ENCODE measurements at places on chromosomes 7 and 10. TPM values are rescaled to one million over a fixed set of nuclear protein-coding genes. Genes with fewer than 3 reads are reported as not detected.

BTRC gene
- total RNA-seq = 195 TPM

ASAH2 gene
- total RNA-seq = 0.32 TPM

ADAMTS14 gene
- total RNA-seq = 1.9 TPM

ANKRD2 gene
- not detected for total RNA-seq

PRLHR gene
- total RNA-seq = not detected

PIP gene
- total RNA-seq = not detected

DNA sequence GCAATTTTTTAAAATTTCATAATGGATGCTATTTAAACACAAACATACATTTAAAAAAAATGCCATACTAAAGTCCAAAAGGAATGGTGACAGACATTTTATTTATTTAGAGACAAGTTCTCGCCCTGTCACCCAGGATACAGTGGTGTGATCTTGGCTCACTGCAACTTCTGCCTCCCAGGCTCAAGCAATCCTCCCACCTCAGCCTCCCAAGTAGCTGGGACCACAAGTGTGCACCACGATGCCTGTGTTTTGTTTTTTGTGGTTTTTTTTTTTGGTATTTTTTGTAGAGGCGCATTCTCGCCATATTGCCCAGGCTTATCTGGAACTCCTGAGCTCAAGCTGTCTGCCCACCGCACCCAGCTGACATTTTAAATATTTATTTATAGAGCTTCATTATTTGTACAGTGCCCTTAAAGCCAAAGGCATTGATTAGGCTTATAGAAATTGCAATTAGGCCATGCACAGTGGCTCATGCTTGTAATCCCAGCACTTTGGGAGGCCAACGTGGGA is 703.5 kb downstream of the AUTS2 start:
- no peak for DNase-seq

DNA sequence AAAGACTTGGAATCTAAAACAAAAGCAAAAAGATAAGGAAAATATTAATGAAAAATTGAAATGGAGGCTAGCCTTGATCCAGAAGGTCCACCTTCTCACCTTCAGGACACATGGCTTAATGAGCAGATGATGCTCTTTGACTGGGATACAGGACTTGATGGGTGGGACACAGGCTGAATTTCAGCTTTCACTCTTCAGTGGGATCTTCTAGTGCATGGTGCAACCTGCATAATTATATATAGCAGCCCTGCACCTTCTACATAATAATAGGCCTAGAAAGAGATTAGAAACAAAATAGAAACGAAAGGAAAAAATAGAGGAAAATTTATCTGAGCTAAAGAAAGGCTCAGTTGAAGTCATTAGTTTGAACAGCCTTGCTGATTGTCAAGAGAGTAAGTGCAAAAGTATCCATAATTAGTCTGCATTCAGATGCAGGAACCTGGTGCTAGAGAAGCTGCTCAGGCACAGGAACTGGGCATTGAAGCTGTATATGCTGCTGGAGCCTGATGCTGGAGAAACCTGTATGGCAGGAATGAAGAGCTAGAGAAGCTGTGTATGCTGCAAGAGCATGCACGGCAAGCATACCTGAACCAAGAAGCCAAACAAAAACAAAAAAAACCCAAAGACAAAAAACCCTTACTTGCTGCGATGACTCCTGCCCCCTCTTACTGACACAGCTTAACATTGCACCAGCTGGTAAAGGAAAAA is 19.4 kb downstream of the MKLN1 start:
- DNase-seq = no peak

GRCh38 chr7:534075-534474 is 14.4 kb upstream of the PDGFA start:
- DNase-seq = no peak

GRCh38 chr7:39616138-39616537 is 7.2 kb upstream of the RALA start:
- DNase-seq = no peak

GRCh38 chr10:31759124-31759798 is 169.4 kb downstream of the ARHGAP12 start:
- DNase-seq = peak; percentile 71

GRCh38 chr10:111739125-111739873 is 444.3 kb downstream of the GPAM start:
- DNase-seq = no peak

DNA sequence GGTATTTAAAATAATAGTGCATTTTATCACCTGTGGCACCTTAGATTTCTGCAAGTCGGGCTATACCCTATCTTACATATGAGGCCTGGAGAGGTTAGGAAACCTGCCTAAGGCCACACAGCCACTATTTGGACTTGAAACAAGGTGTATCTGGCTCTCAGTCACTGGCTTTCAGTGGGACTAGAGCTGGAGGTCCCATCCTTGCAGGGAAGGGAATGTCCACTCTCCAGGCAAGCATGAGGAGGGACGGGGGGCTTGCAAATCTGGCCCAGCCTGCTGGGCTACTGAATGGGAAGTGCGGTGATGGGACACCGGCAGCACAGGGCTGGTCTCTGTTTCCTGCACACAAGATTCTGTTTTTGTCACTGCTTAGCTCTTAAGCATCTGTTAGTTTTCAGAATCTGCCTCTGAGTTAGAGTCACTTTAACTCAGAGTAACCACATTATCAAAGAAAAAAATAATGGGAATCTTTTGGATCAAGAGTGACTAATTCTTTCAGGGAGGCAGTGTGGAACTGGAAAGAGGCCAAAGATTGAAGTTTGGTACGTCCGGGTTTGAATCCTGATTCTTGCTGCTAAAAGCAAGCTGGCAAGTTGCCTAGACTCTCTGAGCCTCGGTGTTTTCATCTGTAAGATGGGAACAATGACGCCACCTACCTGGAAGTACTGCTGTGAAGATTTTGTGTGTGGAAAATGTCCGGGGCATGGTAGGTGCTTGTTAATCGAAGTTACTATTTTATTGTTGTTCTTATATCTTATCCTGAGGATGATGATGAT is 33.8 kb upstream of the HABP2 start:
- DNase-seq = no peak

- no peak for DNase-seq
These were observed 216.7 kb upstream of the KLF14 start for GRCh38 chr7:130950741-130951140.

GRCh38 chr7:44323381-44324203 is 1.8 kb downstream of the CAMK2B start:
- no peak for DNase-seq

DNA sequence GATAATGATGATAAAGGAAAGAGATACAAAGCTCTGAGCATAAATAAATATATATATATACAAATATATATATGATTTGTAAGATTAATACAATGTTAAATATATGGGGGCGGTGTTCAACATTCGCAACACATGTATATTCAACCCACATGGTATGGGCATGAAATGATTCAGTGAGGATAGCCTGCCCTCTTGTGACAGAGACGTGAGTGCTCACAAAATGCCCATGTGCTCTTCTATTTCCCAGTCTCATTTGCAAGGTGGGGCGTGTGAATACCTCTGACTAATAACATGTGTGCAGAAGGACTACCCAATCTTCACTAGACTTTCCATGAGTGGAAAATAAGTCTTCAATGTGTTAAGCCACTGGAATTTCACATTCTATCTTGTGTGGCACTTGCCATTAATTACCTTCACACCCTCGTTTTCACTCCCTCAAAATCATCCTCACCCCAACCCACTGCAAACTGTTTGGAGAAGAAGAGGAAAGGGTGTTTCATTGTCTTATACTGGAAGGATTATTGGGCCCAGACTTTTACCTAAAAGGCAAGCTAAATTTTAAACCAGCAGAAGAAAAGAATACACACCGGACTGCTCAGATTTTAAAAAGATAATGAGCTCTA is 26.9 kb downstream of the ASAH2 start:
- DNase-seq = peak; percentile 13

DNA sequence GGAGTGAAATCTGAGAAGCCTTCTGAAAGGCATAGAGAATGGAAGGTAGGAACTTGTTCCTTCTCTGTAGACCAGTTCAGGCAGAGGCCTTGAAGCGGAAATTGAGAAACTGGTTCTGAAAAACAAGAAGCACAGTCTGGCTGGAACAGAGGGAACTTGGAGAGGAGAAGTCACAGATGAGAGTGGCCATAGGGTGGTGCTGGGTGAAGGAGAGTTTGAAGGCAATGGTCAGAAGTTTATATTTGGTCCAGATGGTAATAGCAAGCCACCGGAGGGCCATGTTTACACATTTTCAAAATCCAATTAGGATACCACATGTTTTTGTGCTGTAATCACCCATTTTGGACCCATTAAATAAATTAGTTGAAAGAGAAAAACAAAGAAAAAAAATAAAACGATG is 692.5 kb downstream of the INHBA start:
- no peak for DNase-seq

GRCh38 chr10:101319241-101319915 is 34.6 kb upstream of the BTRC start:
- DNase-seq = no peak

- no peak for DNase-seq
These were observed 24.8 kb downstream of the FGFBP3 start for GRCh38 chr10:91884536-91884935.

DNA sequence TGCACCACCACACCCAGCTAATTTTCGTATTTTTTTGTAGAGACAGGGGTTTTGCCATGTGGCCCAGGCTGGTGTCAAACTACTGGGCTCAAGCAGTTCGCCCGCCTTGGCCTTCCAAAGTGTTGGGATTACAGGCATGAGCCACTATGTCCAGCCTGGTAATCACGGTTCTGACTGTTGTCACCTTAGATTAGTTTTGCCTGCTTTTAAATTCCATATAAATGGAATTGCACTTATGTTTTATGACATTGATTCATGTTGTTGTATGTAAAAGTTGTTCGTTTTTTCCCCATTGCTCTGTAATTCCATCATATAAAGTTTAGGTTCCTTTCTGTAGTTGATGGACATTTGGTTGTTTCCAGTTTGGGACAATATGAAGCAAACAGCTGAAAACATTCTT is 106.0 kb downstream of the CAMK1D start:
- no peak for DNase-seq

- DNase-seq = no peak
These were observed 253.6 kb downstream of the KCNMA1 start for GRCh38 chr10:77383861-77384553.

GRCh38 chr7:19749658-19750057 is 23.8 kb downstream of the TMEM196 start:
- DNase-seq = no peak

- no peak for DNase-seq
These were observed 124.2 kb upstream of the SEM1 start for GRCh38 chr7:96833676-96834453.

- no peak for DNase-seq
These were observed 258.0 kb upstream of the KCND2 start for GRCh38 chr7:120014925-120015465.

DNA sequence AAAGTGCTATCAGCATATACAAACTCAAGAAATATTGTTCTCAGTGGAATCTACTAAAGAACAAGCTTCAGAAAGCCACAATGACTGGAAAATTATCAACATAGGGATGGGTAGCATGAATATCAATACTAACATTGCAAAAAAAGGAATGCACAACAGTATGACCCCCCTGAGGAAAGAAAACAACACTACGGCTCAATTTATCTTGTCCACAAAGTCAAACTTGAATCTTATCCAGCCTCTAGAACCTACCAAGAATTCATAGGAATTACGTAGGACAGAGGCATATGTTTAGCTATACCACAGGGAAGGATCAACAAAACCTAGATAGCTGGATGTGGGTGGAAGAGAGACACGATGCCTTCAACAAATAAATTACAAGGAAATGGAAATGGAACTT is 54.6 kb downstream of the AGMO start:
- DNase-seq = no peak

DNA sequence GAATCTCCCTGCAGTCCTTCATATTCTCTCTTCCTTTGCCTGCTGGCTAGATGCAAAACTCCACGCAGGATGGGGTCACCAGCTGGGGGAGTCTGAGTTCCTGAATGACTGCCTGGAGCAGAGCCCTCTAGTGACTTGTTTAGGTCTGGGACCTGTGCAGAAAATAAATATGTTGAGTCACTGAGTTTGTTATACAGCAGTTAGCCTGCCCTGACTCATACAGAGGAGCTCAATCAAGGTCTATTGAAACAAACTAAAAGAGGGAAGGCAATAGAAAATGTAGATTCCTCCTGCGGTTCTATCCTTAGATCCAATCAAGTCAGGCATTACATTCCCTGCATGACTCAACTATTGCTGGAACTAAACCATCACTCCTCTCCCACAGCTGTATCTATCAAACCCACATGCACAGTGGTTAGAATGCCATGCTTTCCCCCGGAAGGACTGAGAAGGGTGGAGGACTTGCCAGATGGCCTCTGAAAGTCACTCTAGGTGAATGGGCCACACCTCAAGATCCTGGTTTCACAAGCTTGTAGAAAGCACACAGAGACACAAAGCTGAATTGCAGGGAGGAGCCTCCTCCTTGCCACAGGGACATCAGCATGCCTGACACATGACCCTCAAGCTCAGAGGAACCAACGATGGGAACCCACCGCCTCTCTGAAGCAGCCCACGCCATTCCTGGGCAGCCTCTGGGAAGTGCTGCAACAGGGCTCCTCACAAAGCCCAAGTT is 73.9 kb downstream of the SH3PXD2A start:
- DNase-seq = peak; percentile 67

Measured in transverse colon (tissue), 4 donors.